Activated CD4-positive, alpha-beta memory T cell treated with anti-CD3 and anti-CD28 coated beads for 36 hours (primary cell): ENCODE measurements at places on chromosomes 11 and 22.
A peak's percentile ranks its signal among the peaks of the same experiment; 100 is the strongest.

GRCh38 chr22:43234264-43234988 lies 47.5 kb upstream of the TTLL12 start:
- no peak overlapping the region for H3K27ac ChIP-seq
- H3K4me1 ChIP-seq: peaks cover 2% of the 10 kb centered on the region
- DNase-seq: no peak

GRCh38 chr11:27250867-27251665 lies 111.9 kb downstream of the CCDC34 start:
- H3K36me3 ChIP-seq: no peaks in the 10 kb centered on the region
- H3K27me3 ChIP-seq: peaks cover 5% of the 10 kb centered on the region
- no peaks in the 10 kb centered on the region for H3K4me1 ChIP-seq
- DNase-seq: no peak

GRCh38 chr11:104055596-104055995 lies 19.2 kb downstream of the DDI1 start:
- H3K4me1 ChIP-seq: no peaks in the 10 kb centered on the region
- no peak for DNase-seq
- peaks cover 1% of the 10 kb centered on the region for H3K27me3 ChIP-seq
- H3K4me3 ChIP-seq: no peak overlapping the region

- no peak overlapping the region for H3K27ac ChIP-seq
- DNase-seq: no peak
- H3K36me3 ChIP-seq: peaks cover 7% of the 10 kb centered on the region
- peaks cover 16% of the 10 kb centered on the region for H3K27me3 ChIP-seq
- no peak overlapping the region for H3K4me3 ChIP-seq
These were observed 18.8 kb upstream of the RTL6 start for GRCh38 chr22:44516841-44517240.

GRCh38 chr11:44611687-44612434 lies 46.4 kb downstream of the CD82 start:
- peak overlapping the region; percentile 64 for H3K27ac ChIP-seq
- H3K4me1 ChIP-seq: peaks cover 80% of the 10 kb centered on the region
- no peak overlapping the region for H3K4me3 ChIP-seq
- peak; percentile 82 for DNase-seq

DNA sequence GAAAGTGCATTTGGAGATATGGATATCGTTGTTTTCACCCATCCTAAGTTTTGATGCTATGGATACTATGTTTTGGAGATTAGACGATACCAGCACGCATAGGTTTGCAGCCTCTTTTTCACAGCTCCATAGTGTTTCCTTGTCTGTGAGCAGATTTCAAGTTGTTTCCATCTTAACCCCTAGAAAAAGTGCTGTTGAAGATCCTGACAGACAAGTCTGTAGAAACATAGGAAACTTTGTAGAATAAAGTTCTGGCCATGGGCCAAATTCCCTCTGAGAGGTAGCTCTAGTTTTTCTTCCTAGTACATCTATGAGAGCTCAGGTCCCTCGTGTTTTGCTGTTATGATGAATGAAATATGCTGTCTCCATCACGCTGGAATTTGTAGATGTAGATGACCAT lies 32.4 kb downstream of the ST3GAL4 start:
- H3K27ac ChIP-seq: no peak overlapping the region
- no peaks in the 10 kb centered on the region for H3K4me1 ChIP-seq
- no peaks in the 10 kb centered on the region for H3K36me3 ChIP-seq
- no peak overlapping the region for H3K4me3 ChIP-seq

DNA sequence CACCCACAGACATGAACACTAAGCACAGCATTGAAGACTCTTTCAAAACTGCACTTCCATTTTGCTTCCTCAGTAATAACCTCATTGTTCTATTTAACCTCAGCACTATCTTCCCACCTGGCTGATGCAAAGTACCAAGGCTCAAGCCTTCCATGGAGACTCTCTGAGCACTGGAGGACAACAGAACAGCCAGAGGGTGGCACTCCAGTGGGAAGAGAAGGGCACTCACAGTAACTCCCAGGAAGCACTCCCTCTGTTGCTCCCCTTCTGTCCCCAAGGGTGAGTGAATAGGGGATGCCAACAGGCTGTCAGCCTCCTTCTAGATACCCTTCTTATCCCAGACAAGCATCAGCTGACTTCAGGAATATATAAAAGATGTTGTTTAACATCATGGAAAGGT lies 3.5 kb downstream of the ME3 start:
- H3K4me1 ChIP-seq: peaks cover 8% of the 10 kb centered on the region
- peaks cover 30% of the 10 kb centered on the region for H3K27me3 ChIP-seq
- no peak for DNase-seq
- no peak overlapping the region for H3K4me3 ChIP-seq
- H3K36me3 ChIP-seq: no peaks in the 10 kb centered on the region

DNA sequence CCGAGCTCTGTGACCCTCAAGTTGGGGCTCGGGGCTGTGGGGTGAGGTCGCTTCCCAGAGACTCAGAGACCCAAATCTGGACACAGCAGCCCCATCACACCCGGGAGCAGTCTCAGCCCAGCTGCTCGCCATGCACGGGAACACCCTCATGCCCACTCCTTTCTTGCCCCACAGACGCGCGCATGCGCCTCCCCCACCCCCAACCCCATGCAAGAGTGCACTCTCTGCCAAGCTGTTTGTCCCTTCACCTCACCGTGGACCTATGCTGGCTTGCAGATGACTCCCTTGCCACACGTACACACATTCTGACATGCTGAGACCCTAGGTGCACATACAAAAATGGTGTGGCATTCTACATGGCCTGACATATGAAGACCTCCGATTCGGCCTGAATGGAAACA lies 478 bp upstream of the CD248 start:
- no peak for DNase-seq
- H3K36me3 ChIP-seq: no peaks in the 10 kb centered on the region
- no peak overlapping the region for H3K27ac ChIP-seq
- H3K4me1 ChIP-seq: peaks cover 25% of the 10 kb centered on the region
- no peak overlapping the region for H3K4me3 ChIP-seq

- H3K27ac ChIP-seq: no peak overlapping the region
- H3K36me3 ChIP-seq: peaks cover 44% of the 10 kb centered on the region
- H3K27me3 ChIP-seq: no peaks in the 10 kb centered on the region
- H3K4me3 ChIP-seq: no peak overlapping the region
- peaks cover 40% of the 10 kb centered on the region for H3K4me1 ChIP-seq
These were observed 9.2 kb upstream of the MTFP1 start for GRCh38 chr22:30416403-30416802.

- peak overlapping the region; percentile 94 for H3K27ac ChIP-seq
- no peaks in the 10 kb centered on the region for H3K27me3 ChIP-seq
- H3K4me3 ChIP-seq: peak overlapping the region; percentile 90
- peaks cover 47% of the 10 kb centered on the region for H3K36me3 ChIP-seq
These were observed 2.5 kb downstream of the LIF start for GRCh38 chr22:30244066-30244465.
